ENCODE measurements at places on chromosomes 12 and 14.
A peak's percentile ranks its signal among the peaks of the same experiment; 100 is the strongest.

DNA sequence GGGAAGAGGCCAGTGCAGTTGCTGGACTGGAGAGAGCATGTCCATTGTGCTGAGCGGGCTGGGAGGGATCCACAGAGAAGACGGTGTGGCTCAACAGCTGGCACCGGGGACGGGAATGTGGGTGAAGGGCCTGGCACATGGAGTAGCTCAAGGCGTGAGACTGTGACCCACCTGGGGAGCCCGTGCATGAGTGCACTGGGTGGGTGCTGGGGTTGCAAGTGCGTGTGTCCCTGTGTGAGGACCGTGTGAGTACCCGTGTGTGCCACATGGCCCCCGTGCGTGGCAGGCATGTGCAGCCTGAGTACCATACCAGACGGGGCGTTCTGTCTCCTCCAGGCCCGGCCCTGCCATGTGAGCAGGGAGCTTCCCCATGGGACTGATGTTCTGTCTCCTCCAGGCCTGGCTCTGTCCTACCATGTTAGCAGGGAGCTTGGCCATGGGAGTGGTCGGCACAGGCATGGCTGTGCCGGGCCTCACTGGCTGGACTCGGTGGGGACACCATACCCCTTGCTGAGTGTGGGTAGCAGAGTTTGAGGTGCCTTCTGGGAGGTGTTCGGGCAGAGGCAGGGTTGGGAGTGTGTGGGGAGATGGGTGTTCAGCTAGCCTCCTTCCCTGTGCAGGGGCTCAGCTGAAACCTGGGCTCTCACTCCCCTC lies 234.4 kb downstream of the TMEM121 start:
- DNase-seq, result no peak

- no peak for DNase-seq
These were observed 214.9 kb downstream of the KITLG start for GRCh38 chr12:88365403-88365802.

- no peak for DNase-seq
These were observed 46.9 kb downstream of the KLHL28 start for GRCh38 chr14:44914849-44915248.

DNA sequence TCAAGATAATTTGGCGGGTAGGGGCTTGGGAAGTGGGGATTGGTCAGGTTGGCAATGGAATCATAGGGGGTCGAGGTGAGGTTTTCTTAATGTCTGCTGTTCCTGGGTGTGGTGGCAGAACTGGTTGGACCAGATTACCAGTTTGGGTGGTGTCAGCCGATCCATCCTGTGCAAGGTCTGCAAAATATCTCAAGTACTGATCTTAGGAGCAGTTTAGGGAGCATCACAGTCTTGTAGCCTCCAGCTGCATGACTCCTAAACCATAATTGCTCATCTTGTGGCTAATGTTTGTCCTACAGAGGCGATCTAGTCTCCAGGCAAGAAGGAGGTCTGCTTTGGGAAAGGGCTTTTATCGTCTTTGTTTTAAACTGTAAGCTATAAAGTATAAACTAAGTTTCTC lies 868.4 kb downstream of the DIO2 start:
- DNase-seq, result no peak

DNA sequence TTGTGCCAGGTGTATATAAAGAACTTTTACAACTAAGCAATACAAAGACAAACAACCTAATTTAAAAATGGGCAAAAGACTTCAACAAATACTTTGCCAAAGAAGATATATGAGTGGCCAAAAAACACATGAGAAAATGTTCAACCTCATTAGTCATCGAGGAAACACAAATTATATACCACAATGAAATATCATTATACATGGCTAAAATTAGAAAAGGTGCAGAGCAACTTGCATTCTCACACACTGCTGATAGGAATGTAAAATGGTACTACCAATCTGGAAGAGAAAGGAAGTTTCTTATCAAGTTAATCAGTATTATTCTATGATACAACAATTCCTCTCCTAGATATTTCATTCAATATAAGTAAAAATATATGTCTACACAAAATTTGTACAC lies 131.6 kb upstream of the FRMD6 start:
- no peak for DNase-seq

GRCh38 chr12:128337431-128338170 lies 70.6 kb downstream of the TMEM132C start:
- DNase-seq, result no peak

GRCh38 chr12:10721651-10722501 lies 1.2 kb downstream of the YBX3 start:
- DNase-seq, result peak; percentile 97

GRCh38 chr12:22874151-22874550 lies 249.2 kb downstream of the ETNK1 start:
- no peak for DNase-seq

DNA sequence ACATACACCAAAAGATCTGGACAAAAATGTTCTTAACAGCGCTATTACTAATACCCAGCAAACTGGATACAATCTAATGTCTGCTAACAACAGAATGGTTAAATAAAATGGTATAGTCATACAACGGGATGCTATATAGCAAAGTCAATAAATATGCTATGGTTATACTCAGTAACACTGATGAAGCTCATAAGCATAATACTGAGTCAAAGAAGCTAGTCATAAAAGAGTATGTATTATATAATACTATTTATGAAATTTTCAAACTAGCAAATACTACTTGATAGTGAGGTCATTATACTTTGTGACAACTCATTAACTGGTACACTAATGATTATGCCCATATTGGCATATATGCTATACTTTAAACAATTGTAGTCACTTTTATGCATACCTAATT lies 7.4 kb downstream of the ABCD2 start:
- no peak for DNase-seq

- DNase-seq, result no peak
These were observed 462.8 kb downstream of the GXYLT1 start for GRCh38 chr12:41681898-41682297.

DNA sequence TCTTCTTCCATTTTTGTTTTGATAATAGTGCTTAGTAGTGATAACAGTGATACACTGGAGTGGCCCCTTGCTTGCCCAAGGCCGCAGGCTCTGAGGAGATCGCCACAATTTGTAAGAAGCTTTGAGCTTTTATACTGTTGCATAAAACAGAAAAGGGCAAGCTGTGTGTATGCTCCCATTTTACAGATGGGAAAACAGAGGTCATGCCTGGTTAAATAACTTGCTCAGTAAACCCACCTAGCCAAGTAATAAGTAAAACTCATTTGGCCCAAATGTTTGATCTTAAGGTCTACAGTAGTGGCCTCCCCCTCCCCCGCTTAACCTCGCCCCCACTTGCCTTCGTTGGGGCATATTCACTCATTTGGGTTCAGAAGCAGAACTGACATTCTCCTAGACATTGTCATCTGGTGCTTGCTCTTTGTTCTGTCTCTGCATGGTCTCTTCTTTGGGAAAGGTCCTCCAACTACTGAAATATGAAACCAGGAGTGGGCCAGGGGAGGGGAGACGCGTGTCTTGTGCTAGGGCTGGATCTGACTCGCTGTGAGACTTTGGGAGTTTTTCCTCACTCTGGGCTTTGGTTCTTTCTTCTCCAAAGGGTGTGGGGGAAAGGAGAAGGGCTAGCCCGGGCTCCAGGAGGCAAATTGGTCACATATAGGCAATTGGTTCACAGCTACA lies 88.1 kb downstream of the PAPOLA start:
- no peak for DNase-seq

- no peak for DNase-seq
These were observed 876.0 kb downstream of the RPS29 start for GRCh38 chr14:48710133-48710532.

DNA sequence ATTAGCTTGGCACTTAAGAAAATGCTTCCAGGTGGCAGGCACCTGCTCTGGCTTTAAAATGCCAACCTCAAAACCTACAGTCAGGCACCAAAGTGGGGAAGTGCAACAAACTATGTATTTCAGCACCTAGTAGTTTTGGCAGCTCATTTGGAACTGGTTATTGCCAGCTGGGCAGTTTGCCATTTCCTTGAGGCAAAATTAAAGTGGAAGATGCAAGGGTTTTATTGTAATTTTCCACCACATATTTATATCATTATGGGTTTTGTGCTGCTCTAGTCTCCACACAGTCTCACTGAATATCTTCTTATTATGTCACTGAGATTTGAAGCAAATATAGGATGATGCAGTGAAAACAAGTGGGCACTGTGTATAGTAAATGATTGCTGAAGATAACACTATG lies 117.0 kb downstream of the PRKD1 start:
- DNase-seq, result no peak

- no peak for DNase-seq
These were observed 33.7 kb upstream of the GLIPR1 start for GRCh38 chr12:75446857-75447256.

- no peak for DNase-seq
These were observed 198.2 kb downstream of the AACS start for GRCh38 chr12:125263385-125263784.

DNA sequence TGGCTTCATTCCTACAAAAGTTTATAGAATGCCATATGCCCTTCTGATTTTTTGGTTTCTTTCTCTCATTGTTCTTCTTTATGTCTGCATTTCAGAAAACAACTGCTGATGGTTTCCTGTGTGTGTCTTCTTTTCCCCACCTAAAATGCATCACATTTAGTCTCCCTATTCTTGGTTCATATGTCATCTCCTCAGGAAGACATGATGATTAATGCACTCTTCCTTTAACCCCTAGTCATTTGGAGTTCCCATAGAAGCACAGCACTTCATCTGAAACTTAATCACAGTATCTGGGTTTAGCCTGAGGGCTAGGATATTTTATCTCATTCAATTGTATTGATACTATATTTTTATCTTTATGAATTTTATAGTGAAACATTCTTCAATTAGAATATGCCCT lies 21.5 kb downstream of the GNPNAT1 start:
- DNase-seq, result no peak

DNA sequence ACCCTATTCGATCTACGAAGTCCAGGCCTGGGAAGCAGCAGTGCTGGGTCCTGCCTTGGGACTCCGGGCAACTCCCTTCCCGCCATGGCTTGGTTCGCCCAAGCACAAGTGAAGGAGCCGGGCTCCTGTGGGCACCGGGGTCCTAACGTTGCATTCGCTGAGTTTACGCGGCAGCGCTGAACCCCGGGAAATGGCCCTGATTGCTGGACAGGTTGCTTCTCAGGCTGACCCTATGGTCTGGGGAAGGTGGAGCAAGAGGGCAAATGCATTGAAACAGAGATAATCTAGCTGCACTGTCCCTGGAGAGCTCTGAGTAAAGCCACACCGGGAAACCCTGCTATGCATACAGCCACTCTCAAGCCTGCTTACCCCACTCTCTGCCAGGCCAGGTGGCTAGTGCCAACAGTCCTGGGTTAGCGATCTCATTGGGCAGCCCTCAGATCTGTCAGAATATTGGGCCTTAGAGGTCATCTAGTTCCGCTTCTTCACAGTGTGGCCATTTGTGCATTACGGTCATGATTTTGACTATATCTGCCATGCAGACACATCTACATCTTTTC lies 11.3 kb downstream of the SYNE3 start:
- DNase-seq, result no peak

- DNase-seq, result no peak
These were observed 146.0 kb upstream of the SFSWAP start for GRCh38 chr12:131564845-131565244.

DNA sequence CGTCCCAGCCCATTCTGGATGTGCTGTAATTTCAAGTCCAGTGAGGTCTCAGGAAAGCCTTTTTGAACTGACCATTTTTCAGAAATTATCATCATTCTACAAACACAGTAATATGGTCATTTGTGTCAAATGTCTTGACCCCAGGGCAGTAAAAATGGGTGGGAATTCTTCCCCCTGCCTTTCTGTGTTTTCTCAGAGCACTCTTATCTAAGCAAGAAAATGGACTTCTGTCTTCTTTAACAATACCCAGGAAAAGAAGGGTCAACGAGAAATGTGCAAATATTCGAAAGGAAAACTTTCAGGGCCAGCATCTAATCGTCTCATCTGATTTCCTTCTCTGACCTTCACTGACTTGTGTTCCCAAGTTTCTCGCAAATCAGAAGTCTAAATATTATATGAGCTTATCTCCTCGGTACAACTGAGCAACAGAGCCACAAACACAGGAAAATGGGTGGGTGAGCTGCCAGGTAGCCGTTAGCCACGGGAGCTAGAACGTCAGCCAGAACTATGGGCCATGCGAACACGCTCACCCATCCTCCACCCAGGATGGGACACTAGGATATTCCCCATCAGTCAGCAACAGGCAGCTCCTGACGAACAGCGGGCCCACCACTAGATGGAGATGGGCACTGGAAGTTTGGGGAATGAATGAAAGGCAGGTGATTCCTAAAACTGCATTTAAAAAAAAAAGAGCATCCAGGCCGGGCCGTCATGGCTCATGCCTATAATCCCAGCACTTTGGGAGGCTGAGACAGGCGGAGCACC lies 57.1 kb downstream of the VWF start:
- peak; percentile 60 for DNase-seq

GRCh38 chr14:60859525-60859924 lies 121.4 kb downstream of the TRMT5 start:
- no peak for DNase-seq

GRCh38 chr14:21894003-21894897 lies 220.6 kb upstream of the OR4E1 start:
- no peak for DNase-seq

DNA sequence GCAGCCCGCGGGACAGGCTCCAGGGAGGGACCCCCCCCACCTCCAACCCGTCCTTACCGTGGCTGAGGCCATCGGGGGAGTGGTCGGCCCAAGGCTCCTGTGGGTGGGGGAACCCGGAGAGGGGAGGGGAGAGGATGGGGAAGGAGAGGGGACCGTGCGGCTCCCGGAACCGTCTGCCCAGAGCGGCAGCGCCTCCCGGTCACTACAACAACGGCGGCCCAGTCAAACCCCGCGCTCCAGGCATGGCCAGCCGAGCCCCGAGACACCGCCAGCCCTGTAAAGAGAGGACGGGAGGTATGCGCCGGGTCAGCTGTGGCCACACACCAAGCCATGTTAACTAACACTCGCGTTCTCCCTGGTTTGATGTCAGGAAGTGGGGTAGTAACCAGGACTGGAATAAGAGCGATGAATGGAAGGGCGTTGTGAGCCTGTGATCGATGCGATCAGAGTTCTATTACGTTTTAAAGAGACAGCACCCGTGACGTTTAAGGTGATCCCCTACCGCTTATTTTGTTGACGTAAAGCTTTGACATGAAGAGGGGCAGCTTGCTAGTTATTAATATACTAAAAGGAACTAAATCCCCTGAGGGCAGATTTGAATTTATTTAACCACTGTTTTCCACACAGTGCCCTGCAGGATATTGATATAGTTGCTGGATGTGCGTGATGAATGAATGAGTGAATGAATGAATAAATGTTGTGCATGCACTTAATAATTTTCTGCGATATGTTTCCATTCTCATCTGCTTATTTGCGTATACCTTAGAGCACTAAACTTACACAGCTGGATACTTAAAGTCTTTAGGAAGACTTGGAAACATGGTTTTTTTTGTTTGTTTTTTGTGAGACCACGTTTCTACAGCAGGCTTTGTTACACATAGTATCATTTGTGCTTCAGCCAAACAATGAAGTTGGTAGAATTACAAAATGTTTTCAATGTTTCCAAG lies at the start of gene POC1B:
Gene POC1B, minus strand, starts transcription at position 224 of the 947 bp plus-strand sequence. Its CDS starts 152 bp downstream, at position 72.
- peak; percentile 92 for DNase-seq
